ENCODE measurements at places on chromosomes 2 and 18. TPM values are rescaled to one million over a fixed set of nuclear protein-coding genes. Genes with fewer than 3 reads are reported as not detected.

The LOXL3 gene
- total RNA-seq, result 0.50 TPM

The C18orf54 gene
- total RNA-seq, result 3.2 TPM

The SULT1C4 gene
- total RNA-seq, result not detected

The ABHD3 gene
- total RNA-seq, result 21.2 TPM

The CMPK2 gene
- total RNA-seq, result 0.86 TPM

The RFTN2 gene
- not detected for total RNA-seq

The DRC1 gene
- total RNA-seq, result 0.31 TPM

The PLEK gene
- not detected for total RNA-seq

The E2F6 gene
- 24.7 TPM for total RNA-seq

The ST8SIA3 gene
- total RNA-seq, result not detected

The HMSD gene
- total RNA-seq, result 0.23 TPM

The HOXD8 gene
- 5.6 TPM for total RNA-seq

The PLGLB2 gene
- 0.23 TPM for total RNA-seq

The BOK gene
- total RNA-seq, result 35.5 TPM

The STAM2 gene
- 10.0 TPM for total RNA-seq

The SERPINB11 gene
- total RNA-seq, result not detected

The TDRD15 gene
- total RNA-seq, result not detected

All from A549 treated with Mapracorat at 1 μM for 4 hours (cell line).